Stimulated activated CD8-positive, alpha-beta memory T cell treated with anti-CD3 and anti-CD28 coated beads, Interleukin-15, amount 100 ng/mL, for 24 hours (primary cell): ENCODE measurements at places on chromosomes 3 and 15.

- DNase-seq: no peak
Observed at GRCh38 chr3:136939489-136939888, 18.3 kb upstream of the IL20RB start.

- DNase-seq: no peak
Observed at GRCh38 chr15:90681056-90681455, 36.1 kb upstream of the BLM start.

GRCh38 chr15:98774756-98775497 lies 126.6 kb downstream of the IGF1R start:
- no peak for DNase-seq

DNA sequence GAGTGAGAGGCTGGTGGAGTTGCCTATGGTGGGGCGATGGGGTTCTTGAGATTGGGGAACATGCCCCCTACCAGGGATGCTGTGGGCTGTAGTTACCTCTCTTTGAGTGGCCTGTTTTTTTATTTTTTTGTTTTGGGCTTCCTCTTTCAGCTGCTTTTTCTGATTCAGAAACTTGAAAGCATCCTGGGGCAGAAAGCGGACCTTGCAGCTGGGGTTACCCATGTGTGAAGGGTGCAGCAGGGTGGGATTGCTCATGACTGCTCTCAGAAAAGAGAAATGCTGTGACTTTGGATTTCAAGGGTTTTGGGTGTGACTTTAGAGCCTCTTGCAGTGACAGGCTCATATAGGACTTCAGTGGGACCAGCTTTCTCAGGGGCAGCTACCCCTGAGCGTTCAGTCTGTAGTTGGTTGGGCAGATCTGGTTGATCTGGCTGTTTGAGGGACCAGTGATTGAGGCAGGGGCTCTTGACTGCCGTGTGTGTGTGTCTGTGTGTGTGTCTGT lies 1.8 kb downstream of the LIMD1 start:
- DNase-seq: no peak

DNA sequence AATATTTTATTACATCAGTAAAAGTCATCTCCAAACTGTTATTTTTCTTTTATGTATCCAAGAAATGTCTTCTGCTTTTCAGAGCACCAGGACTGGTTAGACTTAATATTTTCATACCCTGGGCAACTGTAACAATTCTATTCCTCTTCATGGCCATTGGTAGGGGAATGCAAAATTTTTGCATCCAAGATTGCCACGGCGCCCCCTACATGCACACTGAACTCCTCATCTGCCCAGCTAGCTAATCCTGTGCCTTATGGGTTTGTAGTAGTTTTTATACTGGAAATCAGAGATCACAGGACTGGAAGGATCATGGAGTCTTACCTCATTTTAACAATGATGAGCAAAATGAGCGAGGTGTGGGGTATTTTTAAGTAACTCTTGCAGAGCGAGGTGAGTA lies 74.2 kb downstream of the CRTC3 start:
- DNase-seq: no peak

DNA sequence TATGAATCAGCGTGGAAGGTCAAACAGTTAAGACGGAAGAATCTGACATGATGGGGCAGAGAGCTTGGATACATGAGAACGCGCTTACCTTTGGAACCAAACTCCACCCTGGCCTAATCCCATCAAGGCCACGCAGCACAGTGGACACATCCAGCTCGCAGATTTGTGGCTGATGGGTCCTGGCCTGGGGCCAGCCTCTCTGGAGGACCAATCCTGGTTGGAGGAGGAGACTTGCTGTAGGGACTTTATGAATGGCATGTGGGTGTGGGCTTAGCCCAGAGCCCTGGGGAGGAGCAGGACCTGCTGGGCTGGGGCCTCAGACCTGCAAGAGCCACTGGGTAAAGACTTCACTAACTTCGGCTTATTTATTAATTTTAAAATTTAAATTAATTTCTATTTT lies 73.4 kb upstream of the ANKRD34C start:
- no peak for DNase-seq
